ENCODE measurements at places on chromosomes 3 and 15.

DNA sequence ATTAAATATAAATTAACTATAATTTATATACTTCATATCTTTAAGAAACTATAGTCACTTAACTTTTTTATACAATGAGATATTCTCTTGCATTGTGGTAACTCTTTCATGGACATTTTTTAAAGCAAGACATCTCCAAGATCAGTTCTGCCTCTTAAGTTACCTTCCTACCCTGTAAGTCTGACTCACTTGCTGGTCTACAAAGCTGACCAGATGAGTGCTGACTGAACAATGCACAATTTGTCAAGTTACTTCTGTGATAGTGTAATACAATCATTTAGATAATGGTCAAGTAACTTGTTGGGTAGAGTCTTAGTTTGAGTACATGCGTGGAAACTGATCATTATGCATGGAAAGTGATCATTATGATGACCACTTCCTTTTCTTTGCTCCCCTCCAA lies 145.9 kb downstream of the MEIS2 start:
- no peak for DNase-seq

DNA sequence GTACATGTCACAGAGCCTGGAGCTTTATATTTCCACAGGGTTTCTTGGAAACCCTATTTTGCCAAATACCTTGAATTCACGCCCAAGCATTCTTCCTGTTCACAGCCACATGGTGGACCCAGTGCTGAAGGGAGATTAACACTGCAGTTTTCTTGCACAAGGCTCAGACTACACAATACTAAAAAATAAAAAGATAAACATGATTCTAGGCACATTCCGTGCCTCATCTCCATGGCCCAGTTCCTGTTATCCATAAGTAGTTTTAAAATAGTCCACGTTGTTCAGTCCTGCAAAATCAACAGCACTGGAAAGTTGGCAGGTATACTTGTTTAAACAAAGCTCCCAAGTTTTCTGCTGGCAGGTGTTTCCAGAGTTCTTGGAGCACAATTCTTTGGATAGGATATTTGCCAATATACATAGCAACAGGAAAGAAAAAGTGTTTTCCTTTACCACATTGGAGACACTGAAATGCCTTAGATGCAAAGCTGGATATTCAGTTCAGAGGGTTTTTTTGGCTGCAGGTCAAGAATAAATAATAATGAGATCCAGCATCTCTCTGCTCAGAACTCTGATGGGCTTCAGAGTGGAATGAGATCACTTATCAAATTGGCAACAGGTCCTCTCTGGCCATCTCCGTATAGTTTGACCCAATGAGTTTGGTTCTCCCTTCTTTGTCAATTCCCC lies 88.1 kb upstream of the TGFBR2 start:
- no peak for DNase-seq

DNA sequence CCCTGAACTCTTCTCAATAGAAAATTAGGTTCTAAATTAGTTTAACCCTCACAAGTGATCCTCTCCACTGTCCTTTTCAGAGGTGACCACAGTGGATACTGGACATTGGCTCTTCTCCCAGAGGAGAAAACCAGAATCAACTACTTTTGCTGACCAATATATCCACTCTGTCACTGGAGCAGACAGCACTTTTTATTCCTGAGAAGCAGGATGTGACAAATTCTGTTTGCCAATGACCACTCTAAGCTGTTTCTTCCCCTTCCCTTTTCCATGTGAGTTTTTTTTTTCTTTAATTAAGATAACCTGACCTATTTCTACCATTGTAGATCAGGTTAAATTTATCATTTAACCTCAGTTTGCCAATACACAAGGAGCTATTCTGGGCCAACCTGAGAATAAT lies 79.7 kb upstream of the ZNF280D start:
- no peak for DNase-seq

DNA sequence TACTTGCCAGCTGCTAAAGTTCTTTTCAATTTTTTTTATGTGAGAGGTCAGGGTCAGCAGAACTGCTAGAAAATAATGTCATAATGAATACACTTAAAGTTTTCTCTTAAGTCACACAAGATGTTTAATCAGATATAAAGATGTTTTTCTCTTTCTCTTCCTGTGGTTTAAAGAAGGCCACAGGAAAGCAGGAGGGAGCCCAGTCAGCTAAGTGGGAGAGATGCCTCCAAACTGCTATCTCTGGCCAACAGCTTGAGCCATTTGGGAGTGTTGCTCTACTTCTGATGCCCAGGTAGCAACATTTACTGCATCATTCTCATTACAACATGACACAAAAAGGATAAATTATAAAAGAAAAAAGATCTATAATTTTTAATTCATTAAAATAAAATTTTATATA lies 45.7 kb upstream of the NLGN1 start:
- no peak for DNase-seq

DNA sequence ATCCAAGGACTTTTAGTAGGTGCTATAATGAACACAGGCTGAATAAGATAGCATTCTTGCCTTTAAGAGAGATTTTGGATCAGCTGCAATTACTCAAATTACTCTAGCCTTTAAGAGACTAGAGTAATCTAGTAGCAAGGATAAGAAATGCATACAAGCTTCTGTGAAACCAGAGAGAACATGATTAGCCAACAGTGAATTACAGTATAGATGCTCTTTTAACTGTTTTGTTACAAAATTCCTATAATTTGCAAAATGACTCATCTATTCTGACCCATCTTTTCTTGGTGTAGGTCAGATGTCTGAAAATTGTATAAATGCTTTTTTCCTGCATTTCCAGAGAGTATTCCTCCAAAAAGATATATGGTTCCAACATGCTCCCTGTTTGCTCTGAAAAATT lies 66.9 kb downstream of the CEP63 start:
- DNase-seq = no peak

GRCh38 chr15:60890375-60891230 lies 338.5 kb downstream of the RORA start:
- DNase-seq = no peak

DNA sequence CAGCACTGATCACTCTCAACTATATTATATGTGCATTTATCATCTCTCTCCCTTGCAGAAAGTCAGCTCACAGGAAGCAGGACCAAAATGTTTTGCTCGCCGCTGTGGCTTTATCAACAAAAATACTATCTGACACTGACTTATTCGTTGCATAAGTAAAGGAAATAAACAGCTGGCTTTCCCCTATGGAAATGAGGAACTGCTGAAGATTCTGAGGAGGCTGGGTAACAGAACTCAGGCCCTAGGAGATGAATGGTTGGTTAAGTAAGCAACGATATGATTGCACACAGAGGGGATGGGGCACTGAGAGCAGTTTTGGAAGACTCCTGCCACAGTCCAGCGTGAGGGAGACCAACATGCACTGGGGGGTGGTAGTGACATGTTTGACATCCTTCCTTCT lies 181.1 kb downstream of the STT3B start:
- no peak for DNase-seq

GRCh38 chr3:135878501-135878900 lies 87.0 kb upstream of the PPP2R3A start:
- no peak for DNase-seq

DNA sequence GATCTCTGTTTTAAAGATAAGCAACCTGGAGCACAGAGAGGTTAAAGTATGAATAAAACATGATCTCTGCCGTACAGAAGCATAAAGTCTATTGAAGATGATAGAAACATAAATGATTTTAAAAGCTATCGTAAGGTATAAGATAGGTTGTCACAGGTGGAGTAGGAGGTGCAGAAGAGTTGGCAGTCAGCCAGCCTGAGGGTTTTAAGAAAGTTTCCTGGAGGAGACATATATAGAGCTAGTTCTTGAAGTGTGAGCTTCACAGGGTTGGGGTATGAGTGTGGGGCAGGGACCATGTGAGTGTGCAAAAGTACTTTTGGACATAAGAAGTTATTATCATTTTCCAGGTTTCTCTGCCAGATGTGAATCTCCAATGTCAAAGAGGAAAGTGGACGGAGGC lies 3.9 kb upstream of the FGF12 start:
- DNase-seq = no peak

- no peak for DNase-seq
Observed at GRCh38 chr3:98592345-98592935, 971 bp downstream of the CPOX start.

DNA sequence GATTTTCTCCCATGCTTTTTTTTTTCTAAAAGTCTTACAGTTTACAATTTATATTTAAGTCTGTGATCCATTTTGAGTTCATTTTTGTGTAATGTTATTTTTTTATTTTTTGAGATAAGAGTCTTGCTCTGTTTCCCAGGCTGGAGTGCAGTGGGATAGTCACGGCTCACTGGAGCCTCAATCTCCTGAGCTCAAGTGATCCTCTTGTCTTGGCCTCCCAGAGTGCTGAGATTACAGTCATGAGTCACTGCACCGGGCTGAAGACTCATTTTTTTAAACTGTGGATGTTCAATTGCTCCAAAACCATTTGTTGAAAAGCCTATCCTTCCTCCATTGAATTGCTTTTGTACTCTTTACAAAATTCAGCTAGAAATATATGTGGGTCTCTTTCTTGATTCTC lies 19.5 kb downstream of the LNP1 start:
- no peak for DNase-seq

- no peak for DNase-seq
Observed at GRCh38 chr3:36989005-36989404, 3.9 kb downstream of the EPM2AIP1 start.
